ENCODE measurements at places on chromosomes 11 and 22.
A peak's percentile ranks its signal among the peaks of the same experiment; 100 is the strongest.

DNA sequence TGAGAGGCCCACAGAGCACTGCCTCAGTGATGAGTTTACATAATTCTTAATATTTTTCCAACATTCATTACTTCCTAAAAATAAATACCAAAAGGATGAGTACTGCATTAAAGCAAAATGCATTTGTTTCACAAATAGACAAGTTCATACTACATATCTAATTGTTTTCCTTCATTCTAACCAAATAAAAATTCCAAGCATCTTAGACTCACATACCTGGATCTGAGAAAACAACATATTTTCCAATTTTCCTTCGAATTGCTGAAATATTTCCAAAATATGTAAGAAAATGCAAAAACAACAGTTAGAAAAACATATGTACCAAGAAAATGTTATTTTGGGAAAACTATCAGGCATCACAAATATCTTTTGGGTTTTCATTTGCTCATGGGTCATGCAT, 127.9 kb upstream of the CEP126 start:
- DNase-seq, result no peak

DNA sequence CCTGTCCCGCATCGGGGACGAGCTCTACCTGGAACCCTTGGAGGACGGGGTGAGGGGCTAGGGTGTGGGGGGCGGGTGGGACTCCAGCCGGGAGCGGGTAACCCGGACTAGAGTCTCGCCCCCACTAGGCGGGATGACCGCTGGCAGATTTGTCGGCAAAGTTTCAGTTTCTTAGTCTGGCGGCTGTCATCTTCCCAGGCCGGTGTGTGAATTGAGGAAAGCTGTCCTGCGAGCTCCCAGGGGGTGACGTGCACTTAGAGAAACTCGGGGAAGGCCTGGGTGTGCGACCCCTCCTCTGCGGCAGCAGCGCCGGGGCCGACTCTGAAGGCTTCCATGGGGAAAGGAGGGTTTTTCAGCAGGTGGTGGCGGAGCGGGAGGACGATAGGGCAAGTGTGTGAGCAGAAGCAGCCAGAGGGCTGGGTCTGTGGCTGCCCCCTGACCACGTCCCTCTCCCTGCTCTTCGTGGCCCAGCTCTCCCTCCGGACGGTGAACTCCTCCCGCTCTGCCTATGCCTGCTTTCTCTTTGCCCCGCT, 463 bp downstream of the RAD9A start:
- peak; percentile 42 for DNase-seq

GRCh38 chr11:5712507-5712906, 22.9 kb downstream of the TRIM22 start:
- peak; percentile 48 for DNase-seq

DNA sequence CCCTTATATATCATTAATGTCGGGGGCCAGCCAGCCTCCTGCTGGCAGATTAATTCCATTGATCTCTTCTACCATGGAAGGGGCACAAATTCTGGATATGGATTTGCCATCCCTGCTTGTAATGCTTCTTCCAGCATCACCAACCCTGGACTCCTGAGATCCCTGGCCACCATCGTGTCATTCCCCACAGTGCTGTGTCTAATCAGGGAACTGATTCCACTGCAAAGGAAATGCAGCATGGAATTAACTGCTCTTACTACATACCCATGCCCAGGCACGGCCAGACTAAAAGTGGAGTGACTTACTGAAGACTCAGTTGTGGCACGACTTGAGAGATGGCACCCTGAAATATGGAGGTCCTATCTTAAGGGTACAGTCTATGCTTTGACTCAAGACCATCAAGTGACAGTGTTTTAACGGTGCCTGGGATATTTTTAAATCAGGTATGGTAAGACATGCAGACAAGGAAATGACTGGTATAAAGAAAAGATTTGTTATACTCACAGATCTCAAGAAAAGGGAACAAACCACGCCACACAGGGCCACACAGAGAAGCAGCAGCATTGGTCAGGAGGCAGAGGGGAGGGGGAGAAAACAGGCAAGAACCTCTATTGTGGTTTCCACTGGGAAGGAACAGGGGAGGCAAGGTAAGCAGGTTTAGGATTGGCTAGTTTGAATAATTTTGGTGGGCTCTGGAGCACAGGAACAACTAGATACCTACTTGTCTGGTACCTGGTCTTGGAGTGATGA, 65.1 kb downstream of the IGLL5 start:
- DNase-seq, result no peak

DNA sequence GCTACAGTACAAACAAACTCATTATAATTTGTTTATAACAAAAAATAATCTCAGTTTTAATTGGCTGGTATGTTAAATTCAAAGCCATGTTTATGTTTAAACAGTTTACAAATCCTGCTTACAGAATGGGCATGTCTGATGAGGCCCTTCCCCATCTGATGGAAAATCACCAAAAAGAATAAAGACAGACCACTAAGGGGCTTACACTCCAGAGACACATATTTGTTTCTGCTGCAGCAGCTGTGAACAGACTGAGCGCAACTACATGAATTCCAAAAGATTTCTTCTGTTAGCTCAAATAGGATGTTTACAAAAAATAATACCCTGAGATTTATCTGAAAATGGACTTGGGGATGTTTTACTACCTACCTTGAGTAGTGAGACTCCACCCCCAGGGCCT, 174.7 kb upstream of the PITPNB start:
- DNase-seq, result no peak

DNA sequence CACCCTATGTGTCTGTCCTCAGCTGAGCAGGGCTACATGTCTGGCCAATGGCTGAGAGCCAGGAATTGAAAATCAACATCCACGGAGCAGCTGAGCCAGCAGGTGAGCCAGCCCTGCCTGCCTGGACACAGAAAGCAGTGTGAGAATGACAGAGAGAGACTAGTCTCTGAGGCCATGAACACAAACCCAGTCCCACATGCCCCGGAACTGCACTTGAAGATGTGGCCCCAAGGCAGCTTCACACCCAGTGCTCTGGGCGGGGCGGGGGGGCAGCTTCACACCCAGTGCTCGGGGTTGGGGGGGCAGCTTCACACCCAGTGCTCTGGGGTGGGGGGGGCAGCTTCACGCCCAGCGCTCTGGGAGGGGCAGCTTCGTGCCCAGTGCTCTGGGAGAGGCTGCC, 37.6 kb downstream of the TRMU start:
- DNase-seq, result no peak

GRCh38 chr11:62133328-62134065, 9.7 kb downstream of the INCENP start:
- no peak for DNase-seq

DNA sequence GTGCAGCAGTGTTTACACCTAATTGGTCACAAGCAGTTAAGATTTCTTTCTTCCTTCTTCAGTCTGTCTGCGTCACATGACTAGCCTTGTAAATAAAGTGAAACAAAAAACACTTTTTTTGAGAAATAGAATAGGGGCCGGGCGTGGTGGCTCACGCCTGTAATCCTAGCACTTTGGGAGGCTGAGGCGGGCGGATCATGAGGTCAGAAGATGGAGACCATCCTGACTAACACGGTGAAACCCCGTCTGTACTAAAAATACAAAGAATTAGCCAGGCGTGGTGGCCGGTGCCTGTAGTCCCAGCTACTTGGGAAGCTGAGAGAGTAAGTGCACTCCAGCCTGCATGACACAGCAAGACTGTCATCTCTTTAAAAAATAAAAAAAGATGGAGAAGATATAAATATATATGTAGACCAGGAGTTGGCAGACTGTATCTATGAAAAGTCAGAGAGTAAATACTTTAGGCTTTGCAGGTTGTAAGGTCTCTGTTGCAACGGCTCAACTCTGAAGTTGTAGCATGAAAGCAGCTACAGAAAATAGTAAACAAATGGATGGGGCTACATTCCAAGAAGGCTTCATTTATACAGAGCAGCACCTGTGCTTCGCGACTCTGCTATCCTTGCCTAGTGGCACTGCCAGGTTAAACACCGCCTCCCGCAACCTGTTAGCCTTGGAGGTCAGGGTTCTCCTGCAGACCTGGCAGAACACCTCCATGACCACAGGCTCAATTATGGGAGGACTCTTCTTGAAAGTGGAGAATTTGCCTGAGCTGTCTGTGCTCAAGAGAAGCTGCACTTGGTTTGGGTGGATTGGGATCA, 55.9 kb downstream of the PPP6R2 start:
- no peak for DNase-seq

DNA sequence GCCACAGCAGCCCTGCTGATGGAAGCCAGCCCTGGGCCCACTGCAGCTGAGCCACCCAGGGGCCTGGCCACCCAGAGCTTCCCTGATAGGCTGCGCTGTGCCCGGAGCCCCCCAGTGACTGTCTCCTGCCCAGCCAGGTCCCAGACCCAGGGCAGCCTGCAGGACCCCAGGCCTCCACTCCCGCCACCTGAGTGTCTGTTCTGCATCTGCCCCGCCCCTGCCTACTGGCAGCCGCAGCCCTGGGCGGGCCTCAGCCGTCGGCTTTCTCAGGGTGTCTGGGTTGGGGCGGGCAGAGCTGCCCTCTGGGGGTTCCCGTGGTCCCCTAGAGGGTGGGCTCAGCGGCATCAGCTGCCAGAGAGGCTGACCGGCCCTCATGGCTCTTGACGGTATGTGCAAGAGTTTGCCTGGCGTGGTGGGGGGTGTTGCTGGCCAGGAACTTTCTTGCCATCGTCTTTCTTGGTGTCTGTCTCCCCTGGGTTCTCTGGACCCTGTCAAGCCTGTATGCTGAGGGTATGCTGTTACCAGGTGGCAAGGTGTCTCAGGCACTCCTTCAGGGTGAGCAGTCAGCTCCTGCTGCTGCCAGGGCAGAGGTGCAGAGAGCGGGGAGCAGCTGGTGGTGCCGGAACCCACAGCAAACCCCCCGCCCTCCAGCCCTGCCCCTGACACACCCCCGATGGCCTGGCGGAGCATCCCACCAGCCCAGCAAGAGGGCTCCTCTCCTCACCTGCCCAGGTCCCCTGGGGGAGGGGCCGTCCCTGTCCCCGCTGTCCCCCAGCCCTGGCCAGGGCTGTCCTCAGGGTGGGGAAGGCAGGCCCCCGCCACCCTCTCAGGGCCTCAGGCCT, 12.2 kb upstream of the PIM3 start:
- DNase-seq, result no peak

GRCh38 chr11:94803491-94803890, 35.3 kb downstream of the AMOTL1 start:
- DNase-seq, result no peak

- peak; percentile 85 for DNase-seq
Observed at GRCh38 chr11:95831198-95831883, 41.0 kb downstream of the CEP57 start.

DNA sequence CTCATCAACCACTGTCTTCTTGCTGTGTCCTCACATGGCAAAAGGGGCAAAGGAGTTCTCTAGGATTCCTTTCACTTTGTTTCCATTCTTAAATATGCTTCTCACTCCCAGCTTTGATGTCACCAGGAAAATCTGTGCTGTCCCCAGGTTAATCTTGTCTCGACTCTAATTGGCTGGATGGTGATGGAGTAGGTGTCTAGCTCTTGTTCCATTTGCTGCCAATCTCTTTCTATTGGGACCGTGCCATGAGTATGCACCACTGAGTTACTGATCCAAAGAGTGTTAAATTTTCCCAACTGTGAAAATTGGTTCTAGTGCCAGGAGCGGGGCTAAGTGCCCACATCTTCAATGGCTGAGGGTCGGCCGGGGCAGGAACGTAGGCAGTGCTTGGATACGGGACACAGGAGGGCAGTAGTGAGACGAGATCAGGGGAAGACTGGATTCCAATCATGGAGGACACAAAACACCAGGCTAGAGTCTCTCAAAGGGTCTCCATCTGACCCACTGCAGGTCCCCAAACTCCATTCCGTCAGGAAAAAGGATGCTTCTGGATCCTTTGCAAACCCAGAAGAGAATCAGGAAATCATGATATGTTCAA, 47.7 kb upstream of the CSNK2A3 start:
- DNase-seq, result peak; percentile 10

- DNase-seq, result no peak
Observed at GRCh38 chr22:48750826-48751440, 1076.7 kb downstream of the BRD1 start.

GRCh38 chr11:35619116-35619854, 1.0 kb downstream of the FJX1 start:
- DNase-seq, result peak; percentile 57

- DNase-seq, result no peak
Observed at GRCh38 chr11:86991341-86991740, 36.1 kb upstream of the FZD4 start.

GRCh38 chr11:126874276-126874675, 126.3 kb downstream of the KIRREL3 start:
- DNase-seq, result no peak

DNA sequence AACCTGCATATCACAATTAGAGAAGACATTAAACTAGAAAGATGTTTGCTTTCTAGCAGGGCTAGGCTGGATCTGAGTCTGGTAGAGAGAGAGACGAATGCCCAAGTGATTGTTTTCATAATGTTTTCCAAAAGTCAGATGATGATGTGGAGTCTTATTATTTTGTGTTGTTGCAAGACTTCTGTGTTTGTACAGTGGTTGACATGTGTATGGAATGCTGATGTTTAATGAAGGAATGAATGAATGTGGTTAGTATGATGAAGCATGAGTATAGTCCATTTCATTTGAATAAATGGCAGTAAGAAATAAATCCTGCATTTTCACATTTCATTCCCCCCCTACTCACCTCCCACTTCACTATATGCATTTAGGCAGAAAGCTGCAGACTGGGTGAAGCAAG, 69.6 kb downstream of the PPP2R1B start:
- peak; percentile 40 for DNase-seq

DNA sequence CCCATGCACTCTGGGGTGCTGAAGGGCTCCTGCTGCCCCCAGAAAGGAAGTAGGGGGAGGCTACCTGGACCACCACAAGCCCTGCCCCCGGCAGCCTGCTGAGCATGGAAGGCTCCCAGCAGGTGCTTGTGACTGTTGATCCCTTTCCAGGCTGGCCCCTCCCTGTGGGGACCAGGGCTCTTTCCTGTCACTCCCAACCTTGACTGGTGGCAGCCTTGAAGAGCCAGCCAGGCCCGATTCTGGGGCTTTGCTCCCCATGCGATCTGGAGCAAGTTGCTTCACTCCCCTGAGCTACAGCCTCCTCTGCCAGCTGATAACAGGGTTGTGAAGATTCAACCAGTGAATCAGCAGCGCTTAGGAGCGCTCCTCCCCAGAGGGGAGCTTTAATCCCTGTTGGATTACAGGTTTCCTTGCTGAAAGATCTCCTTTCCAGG, 4.6 kb upstream of the CST6 start:
- no peak for DNase-seq

DNA sequence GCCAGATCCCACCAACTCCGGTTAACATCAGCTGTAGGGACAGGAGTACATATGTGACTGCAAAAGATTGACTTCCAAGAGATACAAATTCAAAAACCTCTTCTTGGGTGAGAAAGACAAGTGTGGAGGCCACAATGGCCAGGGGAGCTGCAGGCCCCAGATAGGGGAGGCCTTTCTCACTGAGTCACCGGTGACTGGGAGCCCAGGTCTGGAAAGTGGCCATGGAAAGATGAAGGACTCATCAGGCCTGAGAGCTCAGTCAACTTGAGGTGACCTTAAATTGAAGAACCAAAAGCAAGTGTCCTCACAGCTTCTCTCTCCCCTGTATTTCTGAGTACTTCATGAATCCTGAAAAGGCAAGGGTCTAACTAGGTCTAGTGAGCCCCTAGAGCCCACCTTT, 90.4 kb upstream of the CLPB start:
- DNase-seq, result peak; percentile 79

- no peak for DNase-seq
Observed at GRCh38 chr11:105852403-105852802, 169.6 kb downstream of the MSANTD4 start.
